ENCODE measurements at places on chromosomes 7 and 10.

DNA sequence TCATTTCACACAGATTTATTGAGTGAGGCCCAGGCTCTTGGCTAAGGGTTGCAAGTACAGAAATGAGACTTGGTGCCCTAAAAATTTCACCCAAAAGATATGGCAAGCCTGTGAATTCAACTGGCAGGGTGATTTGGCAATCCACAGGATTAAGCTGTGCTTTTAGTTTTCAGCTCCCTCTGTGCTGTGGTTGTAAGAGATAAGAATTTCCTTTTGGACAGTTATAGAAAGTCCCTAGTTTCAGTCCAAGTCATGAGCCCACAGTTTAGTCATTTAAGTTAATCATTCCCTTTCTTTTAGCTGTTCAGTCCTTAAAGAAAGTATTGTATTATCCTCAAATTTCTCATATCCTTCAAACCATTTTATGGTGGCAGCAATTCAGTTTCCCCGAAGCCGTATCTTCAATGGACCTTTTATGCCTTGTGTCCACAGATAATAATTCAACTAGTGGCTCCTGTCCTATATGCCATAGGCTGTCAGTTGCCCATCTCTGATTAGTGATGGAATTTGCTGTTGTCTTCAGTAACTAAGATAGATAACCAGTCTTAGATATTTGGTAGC is 73.4 kb upstream of the NAMPT start:
- no peak for DNase-seq

GRCh38 chr10:89156161-89156835 is 50.8 kb downstream of the CH25H start:
- DNase-seq, result no peak

DNA sequence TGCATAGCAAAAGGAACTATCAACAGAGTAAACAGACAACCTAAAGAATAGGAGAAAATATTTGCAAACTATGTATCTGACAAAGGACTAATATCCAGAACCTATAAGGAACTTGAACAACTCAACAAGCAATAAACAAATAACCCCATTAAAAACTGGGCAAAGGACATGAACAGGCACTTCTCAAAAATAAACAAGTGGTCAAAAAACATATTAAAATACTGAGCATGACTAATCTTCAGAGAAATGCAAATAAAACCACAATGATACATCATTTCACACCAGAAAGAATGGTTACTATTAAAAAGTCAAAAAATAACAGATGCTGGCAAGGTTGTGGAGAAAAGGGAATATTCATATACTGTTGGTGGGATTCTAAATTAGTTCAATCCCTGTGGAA is 17.1 kb downstream of the MAGI2 start:
- no peak for DNase-seq

GRCh38 chr7:130063036-130063435 is 7.3 kb upstream of the KLHDC10 start:
- peak; percentile 46 for DNase-seq

- no peak for DNase-seq
These were observed 264.2 kb downstream of the SEC23IP start for GRCh38 chr10:120156614-120157274.

- DNase-seq, result no peak
These were observed 29.0 kb downstream of the KIAA1217 start for GRCh38 chr10:24237801-24238395.

DNA sequence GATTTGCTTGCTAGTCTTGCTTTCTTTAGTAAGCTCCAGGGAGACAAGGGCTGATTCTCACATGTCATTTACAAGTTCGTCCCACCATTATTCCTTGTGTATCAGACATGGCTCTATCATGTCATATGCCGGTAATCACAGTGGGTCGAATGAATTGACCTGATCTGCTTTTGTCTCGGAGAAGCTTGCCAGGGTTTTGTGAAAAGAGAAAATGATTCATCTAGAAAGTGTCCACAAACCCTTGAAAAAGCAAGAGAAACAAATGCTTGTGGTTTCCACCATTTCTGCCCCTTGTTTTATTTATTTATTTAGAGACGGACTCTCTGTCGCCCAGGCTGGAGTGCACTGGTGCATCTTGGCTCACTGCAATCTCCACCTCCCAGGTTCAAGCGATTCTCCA is 278.5 kb downstream of the TCF7L2 start:
- no peak for DNase-seq

GRCh38 chr7:44971188-44971901 is 7.5 kb downstream of the MYO1G start:
- DNase-seq, result no peak

GRCh38 chr10:125151553-125152449 is 8.6 kb downstream of the CTBP2 start:
- DNase-seq, result no peak

DNA sequence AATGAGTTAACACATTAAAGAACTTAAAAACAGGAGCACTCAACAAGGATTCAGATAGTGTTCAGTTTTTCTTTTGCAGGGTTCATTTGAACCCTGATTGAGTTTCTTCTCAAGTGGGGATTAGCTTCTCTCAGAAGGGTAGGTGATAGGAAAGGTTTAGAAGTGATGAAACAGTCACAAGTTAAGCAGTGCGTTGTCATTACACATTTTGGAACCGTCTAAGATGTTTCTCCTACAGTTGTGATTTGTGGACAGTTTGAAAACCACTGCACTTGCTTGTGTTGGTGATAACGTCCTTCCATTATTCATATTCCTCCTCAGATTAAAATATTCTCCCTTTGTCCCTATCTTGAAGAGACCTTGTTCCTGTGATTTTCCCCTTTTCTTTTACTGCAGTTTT is 2.7 kb downstream of the STMP1 start:
- no peak for DNase-seq

DNA sequence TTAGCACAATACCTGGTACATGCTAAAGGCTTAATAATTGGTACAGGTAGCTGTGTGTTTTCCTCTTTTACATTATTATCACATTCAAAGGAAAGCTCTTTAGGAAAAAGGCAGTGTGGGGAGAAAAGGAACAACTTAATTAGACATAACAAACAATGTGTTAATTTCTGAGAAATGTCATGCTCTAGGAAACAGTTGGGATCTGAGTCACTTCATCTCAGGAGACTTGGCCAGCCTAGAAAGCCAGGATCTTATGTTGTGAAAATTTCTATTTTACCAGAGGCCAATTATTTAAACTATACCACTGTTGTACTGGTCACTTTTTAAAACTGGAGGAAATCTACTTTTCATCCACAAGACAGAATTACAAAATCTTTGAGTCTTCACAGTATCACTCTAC is 39.6 kb downstream of the ARMH3 start:
- DNase-seq, result no peak

GRCh38 chr10:119633538-119634218 is 17.5 kb upstream of the BAG3 start:
- no peak for DNase-seq

DNA sequence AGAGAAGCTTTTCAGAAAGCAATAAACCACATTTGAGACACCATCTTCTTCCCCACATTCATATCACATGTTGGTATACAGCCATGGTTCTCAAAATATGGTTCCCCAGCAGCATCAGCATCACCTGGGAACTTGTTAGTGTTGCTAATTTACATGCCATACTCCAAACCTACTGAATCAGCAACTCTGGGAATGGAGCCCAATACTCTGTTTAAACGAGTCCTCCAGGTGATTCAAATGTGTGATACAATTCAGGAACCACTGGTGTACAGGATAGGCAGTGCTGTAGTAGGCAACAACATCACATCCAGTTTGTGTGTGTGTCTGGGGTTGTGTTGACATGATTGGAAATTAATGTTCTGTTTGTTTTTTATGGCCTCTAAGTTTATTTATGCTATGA is 47.7 kb downstream of the ZNF277 start:
- DNase-seq, result no peak

DNA sequence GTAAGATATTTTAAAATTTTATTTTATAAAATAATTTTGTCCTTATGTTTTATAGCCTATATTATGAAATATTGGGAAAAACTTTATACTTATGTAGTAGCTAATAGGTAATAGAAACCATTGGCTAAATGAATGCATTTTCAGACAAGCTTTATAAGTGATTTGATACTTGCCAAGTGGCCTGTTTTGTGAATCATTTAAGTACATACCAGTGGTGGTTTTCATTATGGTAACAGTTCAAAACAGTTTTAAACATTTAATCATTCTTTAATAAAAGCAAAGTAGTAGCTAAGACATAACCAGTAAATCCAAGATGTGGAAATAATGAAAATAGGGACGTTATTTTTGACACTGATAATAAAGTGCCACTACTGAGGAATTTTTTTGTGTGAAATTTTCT is 182.2 kb downstream of the PHF14 start:
- DNase-seq, result no peak

DNA sequence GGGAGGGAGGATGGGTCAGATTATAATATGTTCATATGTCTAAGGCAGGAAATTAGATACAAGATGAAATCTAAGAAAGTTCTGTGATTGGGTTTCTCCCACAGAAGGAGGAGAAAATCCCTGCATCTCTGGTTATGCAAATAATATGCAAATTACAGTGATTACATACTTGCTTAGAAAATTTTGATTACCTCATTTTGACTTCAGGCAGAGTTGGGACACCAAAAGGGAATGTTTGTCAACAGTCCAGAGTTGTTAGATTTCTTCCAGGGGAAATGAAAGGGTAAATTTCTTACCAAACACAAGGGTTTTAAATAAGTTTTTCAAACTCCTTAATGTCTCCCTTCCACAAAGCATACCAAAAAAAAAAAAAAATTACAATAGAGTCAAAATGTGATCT is 101.4 kb upstream of the STEAP1B start:
- DNase-seq, result no peak

DNA sequence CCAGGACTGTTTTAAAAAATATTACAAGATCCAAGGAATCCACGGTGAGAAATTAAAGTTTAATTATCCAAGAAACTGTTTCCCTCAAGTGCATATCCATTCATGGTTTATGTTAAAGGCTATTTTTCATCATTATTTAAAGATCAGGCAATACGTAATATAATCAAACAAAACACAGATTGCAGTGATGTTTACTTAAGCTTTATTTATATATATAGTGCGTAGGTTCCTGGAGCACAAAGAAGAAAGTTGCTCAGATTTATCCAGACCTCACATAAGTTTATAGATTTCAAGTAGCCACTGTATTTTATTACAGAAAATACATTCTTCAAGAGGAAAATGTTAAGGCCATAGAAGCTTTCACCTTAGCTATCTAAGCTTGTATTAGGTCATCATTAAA is 210.0 kb upstream of the KLF14 start:
- DNase-seq, result no peak

- DNase-seq, result no peak
These were observed 82.6 kb downstream of the CUBN start for GRCh38 chr10:17046989-17047388.

DNA sequence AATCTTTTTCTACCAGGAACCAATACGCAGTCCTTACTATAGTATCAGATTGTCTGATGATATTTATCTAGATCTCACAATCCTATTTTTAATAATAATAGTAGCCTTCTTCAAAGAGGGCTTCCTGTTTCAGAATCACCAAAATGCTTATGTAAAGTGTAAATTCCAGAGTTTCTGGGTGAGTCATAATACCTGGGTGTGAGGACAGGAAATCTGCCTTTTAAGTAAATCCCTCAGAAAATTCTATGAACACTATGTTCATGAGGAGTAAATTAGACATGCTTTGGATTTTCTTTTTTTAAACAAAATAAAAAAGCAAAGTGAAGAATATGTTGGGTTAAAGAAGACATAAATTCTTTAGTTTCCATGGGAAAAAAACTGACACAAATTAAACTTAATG is 20.5 kb downstream of the DKK1 start:
- DNase-seq, result no peak

DNA sequence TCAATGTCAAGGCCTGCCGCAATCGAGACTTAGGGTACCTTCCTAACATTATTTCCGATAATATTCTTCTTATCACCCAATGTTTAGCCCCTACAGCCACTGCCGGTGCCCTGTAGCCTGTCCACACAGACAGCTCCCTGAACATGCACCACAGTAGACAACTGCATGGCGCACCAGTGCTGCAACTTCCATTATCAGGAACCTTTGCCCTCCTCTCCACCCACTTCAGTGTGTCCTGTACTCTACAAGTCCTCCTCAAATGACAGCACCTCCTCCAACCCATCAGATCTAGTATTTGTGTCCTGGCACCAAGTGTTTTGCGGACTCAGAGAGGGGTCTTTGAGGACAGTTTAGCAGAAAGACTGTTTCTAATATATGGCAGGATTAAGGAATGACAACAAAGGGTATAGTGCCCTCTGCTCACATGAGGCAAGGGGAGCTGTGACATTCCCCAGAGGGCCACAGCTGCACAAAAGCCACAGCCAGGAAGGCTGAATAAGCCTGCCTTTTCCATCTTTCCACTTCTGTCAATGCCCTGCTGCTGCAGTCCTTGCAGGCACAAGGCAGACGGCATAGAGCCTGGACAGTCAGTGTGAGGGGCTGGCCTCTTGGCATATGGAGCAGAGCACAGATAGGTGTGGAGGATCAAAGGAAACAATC is 335.4 kb downstream of the PARD3 start:
- no peak for DNase-seq

DNA sequence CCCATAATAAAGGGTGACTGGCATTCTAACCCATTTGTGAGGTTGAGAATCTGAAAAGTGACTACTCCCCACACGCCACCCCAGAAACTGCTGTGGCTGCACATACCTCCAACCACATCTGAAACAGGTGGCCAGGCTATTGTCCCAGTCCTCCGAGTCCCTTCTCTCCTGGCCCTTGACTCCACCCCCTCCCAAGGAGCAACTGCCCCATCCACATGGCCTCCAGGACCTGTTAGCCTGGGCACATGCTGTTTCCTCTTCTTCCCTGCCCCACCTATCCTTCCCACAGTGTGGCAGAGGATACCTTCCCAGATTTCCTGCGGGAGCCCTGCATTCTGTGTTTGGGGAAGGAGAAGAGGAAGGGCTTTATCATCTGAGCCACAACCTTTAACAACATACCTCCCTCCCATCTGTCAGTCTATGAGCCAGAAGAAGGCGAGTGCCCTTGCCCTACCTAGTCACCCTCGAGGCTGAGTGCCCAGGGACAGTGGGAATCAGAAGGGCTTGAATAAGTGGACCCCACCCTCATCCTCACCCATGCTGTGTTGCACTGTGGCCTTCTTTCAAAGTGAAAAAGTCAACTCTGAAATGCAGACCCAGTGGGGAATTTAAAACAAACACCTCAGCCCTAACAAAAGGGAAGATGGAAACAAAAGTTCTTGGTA is 11.9 kb downstream of the STEAP1B start:
- no peak for DNase-seq

GRCh38 chr7:104931181-104931781 is 82.7 kb upstream of the KMT2E start:
- DNase-seq, result no peak

DNA sequence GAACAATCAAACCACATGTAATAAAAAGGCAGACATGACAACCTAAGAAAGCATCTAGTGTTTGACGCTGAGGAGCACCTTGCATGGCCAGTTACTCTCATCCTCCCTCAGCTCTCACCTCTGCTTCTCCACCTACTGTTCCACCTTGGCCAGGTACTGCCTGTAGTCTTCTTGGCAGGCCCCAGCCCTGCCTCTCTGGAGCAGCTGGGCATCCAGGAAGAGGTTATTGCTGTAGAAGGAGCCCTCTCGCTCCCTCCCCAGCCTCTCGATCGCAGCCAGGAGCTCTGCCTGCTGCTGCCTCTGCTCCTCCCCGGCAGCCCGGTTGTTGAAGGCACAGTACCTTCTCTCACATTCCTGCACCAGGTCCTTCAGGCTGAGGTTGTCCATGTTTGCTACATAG is 9.7 kb downstream of the GIMAP5 start:
- no peak for DNase-seq

- no peak for DNase-seq
These were observed 672.9 kb upstream of the POM121L12 start for GRCh38 chr7:52362521-52362920.

- no peak for DNase-seq
These were observed 96.6 kb downstream of the MKLN1 start for GRCh38 chr7:131424219-131424822.

- DNase-seq, result no peak
These were observed 73.0 kb downstream of the ADCY1 start for GRCh38 chr7:45646996-45647825.

Measured in activated T-helper 9 cell treated with anti-CD3 and anti-CD28 coated beads, Interleukin-2, amount 50 U/mL, for 16 hours (primary cell).